ENCODE measurements at places on chromosomes 12 and 14. TPM values are rescaled to one million over a fixed set of nuclear protein-coding genes. Genes with fewer than 3 reads are reported as not detected.

Gene TPPP2
- 1.9 TPM for polyA plus RNA-seq

Gene WNT5B
- polyA plus RNA-seq, result 6.8 TPM

Gene EIF2S3B
- polyA plus RNA-seq, result 1.6 TPM

Gene TSPAN19
- 0.94 TPM for polyA plus RNA-seq

Gene PTGDR
- 0.49 TPM for polyA plus RNA-seq

Gene ANO4
- polyA plus RNA-seq, result 1.5 TPM

Gene KRT6C
- polyA plus RNA-seq, result not detected

Gene LTBP2
- polyA plus RNA-seq, result 4.4 TPM

Gene RNASE2
- 1.3 TPM for polyA plus RNA-seq

Gene ATP5MC2
- 578 TPM for polyA plus RNA-seq

Gene GALNT8
- 3.3 TPM for polyA plus RNA-seq

Gene HSPB8
- 7.1 TPM for polyA plus RNA-seq

Gene LACRT
- polyA plus RNA-seq, result not detected

Gene HOXC13
- not detected for polyA plus RNA-seq

Gene GPATCH2L
- 31.9 TPM for polyA plus RNA-seq

Gene ALDH1L2
- 1.00 TPM for polyA plus RNA-seq

Gene ST8SIA1
- polyA plus RNA-seq, result 6.3 TPM

Measured in right renal pelvis (tissue), 4 donors.